A549 treated with Mapracorat at 1 μM for 4 hours (cell line): ENCODE measurements at places on chromosomes 5 and 9. TPM values are rescaled to one million over a fixed set of nuclear protein-coding genes. Genes with fewer than 3 reads are reported as not detected.

The CENPK gene
- 28.5 to 35.4 TPM (median 30.9 TPM) in 5 replicates for total RNA-seq

The TXNDC8 gene
- total RNA-seq: not detected in 5 replicates

The ENTPD2 gene
- total RNA-seq: 2.2 to 2.9 TPM (median 2.4 TPM) in 5 replicates

The IRX1 gene
- not detected in 5 replicates for total RNA-seq

The BTNL9 gene
- total RNA-seq: 0.56 to 1.2 TPM (median 0.95 TPM) in 5 replicates

The TCF7 gene
- total RNA-seq: 10.7 to 12.3 TPM (median 11.9 TPM) in 5 replicates

The HMCN2 gene
- 0.02 to 0.12 TPM (median 0.06 TPM) in 4 of 5 replicates, not detected in the other for total RNA-seq

The SPOCK1 gene
- total RNA-seq: 12.1 to 17.6 TPM (median 17.1 TPM) in 5 replicates

The RMND5B gene
- 21.1 to 30.3 TPM (median 30.1 TPM) in 5 replicates for total RNA-seq

The CDKN2B gene
- total RNA-seq: not detected in 5 replicates

The C6 gene
- not detected in 5 replicates for total RNA-seq
